Hematopoietic multipotent progenitor cell treated with erythropoietin and hydrocortisone succinate and interleukin-3 and kit ligand, for 4 days (in vitro differentiated cells): ENCODE measurements at places on chromosomes 1 and 21.
A peak's percentile ranks its signal among the peaks of the same experiment; 100 is the strongest.

DNA sequence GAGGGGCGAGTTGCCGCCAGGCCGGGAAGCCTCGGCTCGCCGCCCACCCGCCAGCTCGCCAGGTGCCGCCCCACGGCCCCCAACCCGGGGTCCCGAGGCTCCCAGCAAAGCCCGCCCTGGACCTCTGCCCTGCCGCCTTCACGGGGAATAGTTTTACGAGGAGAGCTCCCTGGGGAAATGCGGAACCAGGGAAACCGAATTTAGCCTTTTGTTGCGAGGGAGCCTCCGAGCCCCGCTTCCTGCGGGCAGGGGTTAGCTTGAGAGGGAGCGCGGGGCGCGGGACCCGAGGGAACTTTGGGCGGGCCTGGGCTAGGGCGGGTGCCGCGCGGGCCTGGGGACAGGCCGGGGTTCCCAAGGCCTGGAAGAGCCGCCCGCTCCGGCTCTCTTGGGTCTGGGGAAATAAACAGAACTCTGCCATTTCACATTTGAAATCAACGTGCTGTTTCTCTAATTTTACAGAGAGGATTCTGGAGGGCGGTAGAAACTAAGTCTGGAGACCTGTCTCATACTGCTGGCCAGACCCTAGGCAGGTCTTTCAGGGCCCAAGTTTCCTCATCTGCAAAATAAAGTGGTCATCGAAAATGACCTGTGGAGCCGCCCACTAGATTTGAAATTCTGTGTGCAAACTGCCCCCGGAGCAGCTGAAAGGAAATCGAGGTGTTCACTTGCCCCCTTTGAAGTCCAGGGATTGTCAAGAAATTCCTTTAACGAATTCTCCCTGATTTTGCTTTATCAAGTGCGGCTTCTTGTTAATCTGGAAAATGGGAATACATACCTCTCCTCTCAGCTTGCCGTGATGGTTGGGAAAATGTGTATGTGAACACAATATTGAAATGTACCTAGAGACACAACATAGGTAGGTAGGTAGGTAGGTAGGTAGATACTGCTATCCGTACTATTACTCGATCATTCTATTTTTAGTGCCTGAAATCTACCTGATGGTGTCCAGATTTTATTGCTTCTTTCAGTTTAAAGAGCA lies 749 bp upstream of the GLUL start:
- peak; percentile 74 for DNase-seq

- DNase-seq, result no peak
Measured at GRCh38 chr21:35511696-35512162, 462.6 kb upstream of the RUNX1 start.

GRCh38 chr1:199490769-199491527 lies 536.6 kb upstream of the NR5A2 start:
- DNase-seq, result peak; percentile 9

DNA sequence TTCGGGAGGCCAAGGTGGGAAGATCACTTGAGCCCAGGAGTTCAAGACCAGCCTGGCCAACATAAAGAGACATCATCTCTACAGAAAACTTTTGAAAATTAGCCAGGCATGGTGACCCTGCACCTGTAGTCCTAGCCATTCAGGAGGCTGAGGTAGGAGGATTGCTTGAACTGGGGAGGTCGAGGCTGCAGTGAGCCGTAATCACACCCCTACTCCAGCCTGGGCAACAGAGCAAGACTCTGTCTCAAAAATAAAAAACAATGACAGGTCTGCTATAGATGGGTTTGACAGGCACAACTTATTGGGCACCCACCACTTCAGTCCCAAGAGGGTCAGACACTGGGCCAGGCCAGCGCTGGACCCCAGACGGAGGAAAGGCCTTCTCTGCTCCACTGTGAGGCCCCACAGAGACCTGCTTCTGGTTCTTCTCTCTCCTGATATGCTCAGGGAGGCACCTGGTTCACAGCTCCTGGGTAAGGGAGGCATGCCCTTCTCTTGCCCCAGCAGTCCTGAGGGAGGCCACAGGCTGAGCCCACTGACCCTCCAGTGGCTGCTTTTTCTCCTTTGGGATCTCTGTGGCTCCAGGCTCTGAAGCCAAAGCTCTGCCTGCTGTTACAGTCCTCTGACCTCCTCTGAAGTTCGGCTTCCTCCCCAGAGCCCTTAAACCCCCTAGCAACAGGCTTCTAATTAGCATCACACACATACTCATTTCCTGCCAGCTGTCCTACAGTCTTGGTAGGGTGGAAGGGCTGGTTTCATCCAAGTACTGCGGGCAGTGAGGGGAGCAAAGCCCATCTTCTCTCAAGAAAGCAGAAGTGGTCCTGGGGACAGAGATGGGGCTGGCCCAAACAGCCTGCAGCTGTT lies 14.4 kb downstream of the S100A16 start:
- DNase-seq, result peak; percentile 93

- no peak for DNase-seq
Measured at GRCh38 chr1:201429736-201430501, 8.4 kb upstream of the TNNI1 start.

GRCh38 chr1:99659755-99660210 lies 13.9 kb downstream of the PALMD start:
- DNase-seq, result no peak

- no peak for DNase-seq
Measured at GRCh38 chr1:235599536-235599935, 50.0 kb downstream of the GNG4 start.

GRCh38 chr21:38417726-38418125 lies 80.6 kb downstream of the ERG start:
- DNase-seq, result peak; percentile 37

GRCh38 chr1:112070677-112071076 lies 81.2 kb upstream of the KCND3 start:
- DNase-seq, result no peak

- no peak for DNase-seq
Measured at GRCh38 chr21:40215941-40216340, 348.7 kb downstream of the PCP4 start.

DNA sequence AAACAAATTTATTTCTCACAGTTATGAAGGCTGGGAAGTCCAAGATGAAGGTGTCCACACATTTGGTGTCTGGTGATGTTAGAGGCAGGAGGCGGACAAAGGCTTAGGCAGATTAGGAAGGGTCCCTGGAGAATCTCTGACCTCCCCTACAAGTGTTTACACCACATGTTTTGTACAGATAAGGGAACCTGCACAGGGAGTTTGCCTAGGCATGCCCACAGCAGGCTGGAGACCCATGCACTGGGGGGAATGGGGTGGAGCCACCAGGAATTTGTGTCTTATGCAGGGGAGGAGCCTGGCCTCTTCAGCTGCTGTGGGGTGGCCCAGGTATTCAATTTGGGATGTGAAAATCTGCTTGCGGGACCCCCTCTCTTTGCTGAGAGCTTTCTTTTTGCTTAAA lies 131.3 kb downstream of the PATJ start:
- peak; percentile 47 for DNase-seq

DNA sequence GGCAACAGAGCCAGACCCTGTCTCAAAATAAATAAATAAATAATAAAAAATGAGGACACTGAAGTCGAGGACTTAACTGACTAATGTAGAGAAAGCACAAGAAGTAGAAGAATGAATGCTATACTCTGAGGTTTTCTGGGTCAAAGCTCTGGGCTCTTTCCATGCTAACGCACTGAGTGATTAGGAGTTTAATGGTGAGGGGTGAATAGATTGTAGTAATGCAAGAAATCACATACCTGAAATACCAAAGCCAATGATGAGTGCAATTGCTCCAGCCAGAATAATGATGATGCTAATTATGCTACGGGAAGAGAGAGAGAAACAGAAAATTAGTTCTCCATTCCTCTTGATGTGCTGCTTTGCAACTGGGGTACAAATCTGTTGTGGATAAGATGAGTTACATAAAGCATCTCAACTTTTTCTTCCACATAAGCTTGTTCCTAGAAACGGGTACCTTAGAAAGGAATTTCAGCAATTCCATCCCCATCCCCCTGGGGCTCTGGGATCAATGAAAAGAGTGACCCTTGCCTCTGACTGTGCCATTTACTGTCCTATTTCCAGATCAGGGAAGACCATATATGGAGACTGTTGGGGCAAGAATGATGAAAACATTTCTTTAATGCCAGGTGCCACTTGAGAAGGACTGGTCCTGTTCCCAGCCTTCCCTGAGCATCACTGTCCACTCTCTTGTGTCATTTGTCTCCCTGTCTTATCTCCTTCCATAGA lies 40.7 kb downstream of the VTCN1 start:
- DNase-seq, result no peak

DNA sequence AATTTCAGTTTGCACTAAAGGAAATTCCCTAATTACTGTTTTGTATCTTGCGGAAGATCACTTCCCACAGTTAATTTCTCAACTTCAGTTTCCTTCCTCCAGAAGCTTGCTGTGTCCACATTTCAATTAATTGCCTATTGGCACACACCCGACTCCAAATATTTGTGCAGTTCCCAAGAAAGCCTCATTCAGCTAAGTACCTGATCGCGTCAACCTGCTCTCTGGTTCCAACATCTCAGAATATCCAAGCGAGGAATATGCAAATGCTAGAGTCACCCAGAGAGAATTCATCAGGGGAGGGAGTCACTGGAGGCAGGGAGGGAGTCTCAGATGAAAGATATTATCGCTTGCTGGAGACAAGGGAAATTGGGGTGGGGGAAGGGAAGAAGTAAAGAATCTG lies 351.3 kb downstream of the RRAGC start:
- DNase-seq, result no peak

DNA sequence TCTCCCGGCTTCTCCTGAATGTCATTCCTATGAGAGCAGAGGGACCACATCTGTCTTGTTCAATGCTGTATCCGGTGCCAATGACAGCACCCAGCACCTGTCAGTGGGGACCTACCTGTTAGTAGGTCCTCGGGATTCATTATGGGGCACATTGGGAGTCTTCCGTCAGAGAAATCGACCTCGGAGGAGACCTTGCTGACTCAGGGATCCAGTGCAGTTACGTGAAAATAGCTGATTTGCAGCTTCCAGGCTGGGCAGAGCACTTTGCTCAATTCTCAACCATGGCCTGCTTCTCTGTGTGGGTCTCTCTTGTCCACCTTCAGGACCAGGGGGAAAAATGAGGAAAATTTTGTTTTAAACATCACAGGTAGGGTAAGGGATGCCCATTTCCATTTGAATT lies 130.2 kb downstream of the PRDM2 start:
- no peak for DNase-seq

DNA sequence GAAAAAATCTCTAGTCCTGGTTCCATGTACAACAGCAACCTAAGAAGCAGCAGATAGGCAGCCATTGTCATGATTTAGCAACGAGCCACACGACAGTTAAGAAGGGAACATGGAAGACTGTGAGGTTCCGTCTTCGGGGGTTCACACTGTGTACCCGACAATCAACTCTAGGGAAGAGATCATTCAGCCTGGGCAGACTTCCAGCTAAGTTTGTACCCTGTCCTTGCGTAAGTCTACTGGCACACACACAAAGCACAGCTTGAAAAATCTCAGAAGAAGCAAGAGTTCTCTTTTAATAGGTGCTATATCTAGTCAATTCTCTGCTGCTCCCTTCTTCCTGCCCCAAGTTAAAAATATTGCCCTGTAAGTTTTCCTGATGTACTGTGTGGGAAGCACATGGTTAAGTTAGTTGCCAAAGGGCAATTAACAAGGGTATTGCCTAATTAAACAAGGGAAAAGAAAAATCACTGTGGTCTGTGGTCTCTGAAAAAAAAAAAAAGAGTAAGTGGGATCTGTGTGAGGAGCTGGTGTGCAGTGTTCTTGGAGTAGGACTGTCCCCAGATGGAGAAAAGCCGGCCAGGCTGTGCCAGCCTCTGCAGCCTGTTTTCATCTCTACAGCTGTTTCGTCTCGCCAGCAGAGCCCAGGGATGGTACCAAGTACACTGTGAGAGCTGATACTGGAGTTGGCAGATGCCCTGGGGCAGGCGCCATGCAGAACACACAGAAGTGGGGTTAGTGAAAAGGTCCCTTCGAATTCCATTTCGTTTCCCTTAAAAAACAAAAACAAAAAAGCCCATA lies 6.4 kb upstream of the MYBPHL start:
- no peak for DNase-seq

GRCh38 chr1:3410142-3410925 lies 44.1 kb upstream of the ARHGEF16 start:
- DNase-seq, result peak; percentile 46

GRCh38 chr1:232980355-232980978 lies 30.1 kb downstream of the NTPCR start:
- no peak for DNase-seq

DNA sequence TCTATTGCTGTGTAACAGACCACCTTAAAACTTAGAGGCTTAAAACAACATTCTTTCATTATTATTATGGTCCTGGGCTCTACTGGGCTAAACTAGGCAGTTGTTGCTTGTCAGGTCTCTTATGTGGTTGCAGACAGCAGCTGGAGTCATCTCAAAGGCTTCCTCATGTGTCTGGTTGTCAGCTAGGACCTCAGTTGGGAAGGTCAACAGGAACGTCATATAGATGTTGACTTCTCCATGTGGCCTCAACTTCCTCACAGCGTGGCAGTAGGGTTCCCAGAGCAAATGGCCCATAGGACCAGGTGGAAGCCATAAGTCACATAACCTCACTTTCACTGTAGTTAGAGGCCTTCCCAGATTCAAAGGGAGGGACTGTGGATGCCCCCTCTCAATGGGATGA lies 15.4 kb upstream of the MEF2D start:
- no peak for DNase-seq

GRCh38 chr1:175364424-175365076 lies 172.0 kb upstream of the KIAA0040 start:
- DNase-seq, result no peak

GRCh38 chr1:185825556-185825955 lies 91.4 kb downstream of the HMCN1 start:
- no peak for DNase-seq

DNA sequence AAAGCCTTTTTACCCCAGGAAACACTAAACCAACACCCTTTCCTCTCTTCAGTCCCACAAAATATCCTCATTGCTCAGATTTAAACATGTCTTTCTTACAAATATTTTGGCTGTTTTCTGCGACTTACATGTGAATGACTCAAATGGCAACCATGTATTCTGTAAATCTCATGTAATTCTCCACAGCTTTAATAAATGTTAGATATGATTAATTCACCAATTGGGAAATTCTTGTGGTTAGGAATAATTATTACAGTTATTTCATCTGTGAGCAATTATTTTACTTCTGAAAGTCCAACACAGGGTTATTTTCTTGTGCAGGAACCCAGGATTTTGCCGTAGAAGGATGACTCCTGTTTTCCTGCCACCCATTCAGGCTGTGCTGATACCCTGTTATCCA lies 431.5 kb downstream of the LMO4 start:
- DNase-seq, result no peak
